Activated CD4-positive, alpha-beta memory T cell treated with anti-CD3 and anti-CD28 coated beads, Interleukin-2, amount 10 ng/mL, durations not matched to agents 7 days and 5 days (primary cell): ENCODE measurements at places on chromosomes 6 and 20. TPM values are rescaled to one million over a fixed set of nuclear protein-coding genes. Genes with fewer than 3 reads are reported as not detected.

ARMC12 gene
- 1.3 TPM for total RNA-seq

RBPJL gene
- total RNA-seq: not detected

MYL9 gene
- 1.7 TPM for total RNA-seq

IP6K3 gene
- total RNA-seq: not detected

SLC44A4 gene
- total RNA-seq: not detected

ADISSP gene
- total RNA-seq: 20.7 TPM

EFCAB8 gene
- 0.25 TPM for total RNA-seq

RPP40 gene
- 3.4 TPM for total RNA-seq

MATN4 gene
- total RNA-seq: 1.5 TPM

WFDC5 gene
- 0.73 TPM for total RNA-seq

GPLD1 gene
- total RNA-seq: 0.20 TPM

CCNC gene
- 45.4 TPM for total RNA-seq

BTBD9 gene
- total RNA-seq: 14.7 TPM

CST9L gene
- total RNA-seq: not detected

TMEM244 gene
- total RNA-seq: not detected

C6orf132 gene
- 0.05 TPM for total RNA-seq

IL17F gene
- total RNA-seq: 13.3 TPM

RIPPLY2 gene
- not detected for total RNA-seq

KCNS1 gene
- 0.13 TPM for total RNA-seq

ANGPT4 gene
- not detected for total RNA-seq

HRH3 gene
- total RNA-seq: not detected

DST gene
- total RNA-seq: 5.4 TPM

RAET1G gene
- total RNA-seq: not detected

ARMH2 gene
- total RNA-seq: 1.2 TPM

VGLL2 gene
- total RNA-seq: not detected

ERVFRD-1 gene
- total RNA-seq: not detected

PDE7B gene
- 0.95 TPM for total RNA-seq

ZCCHC3 gene
- total RNA-seq: 23.5 TPM

MTHFD1L gene
- 54.6 TPM for total RNA-seq

SMOC2 gene
- total RNA-seq: not detected

CLVS2 gene
- not detected for total RNA-seq
